ENCODE measurements at places on chromosomes 7 and 10.
A peak's percentile ranks its signal among the peaks of the same experiment; 100 is the strongest.

- no peak for DNase-seq
Measured at GRCh38 chr7:150411606-150412005, 32.5 kb downstream of the ZNF775 start.

DNA sequence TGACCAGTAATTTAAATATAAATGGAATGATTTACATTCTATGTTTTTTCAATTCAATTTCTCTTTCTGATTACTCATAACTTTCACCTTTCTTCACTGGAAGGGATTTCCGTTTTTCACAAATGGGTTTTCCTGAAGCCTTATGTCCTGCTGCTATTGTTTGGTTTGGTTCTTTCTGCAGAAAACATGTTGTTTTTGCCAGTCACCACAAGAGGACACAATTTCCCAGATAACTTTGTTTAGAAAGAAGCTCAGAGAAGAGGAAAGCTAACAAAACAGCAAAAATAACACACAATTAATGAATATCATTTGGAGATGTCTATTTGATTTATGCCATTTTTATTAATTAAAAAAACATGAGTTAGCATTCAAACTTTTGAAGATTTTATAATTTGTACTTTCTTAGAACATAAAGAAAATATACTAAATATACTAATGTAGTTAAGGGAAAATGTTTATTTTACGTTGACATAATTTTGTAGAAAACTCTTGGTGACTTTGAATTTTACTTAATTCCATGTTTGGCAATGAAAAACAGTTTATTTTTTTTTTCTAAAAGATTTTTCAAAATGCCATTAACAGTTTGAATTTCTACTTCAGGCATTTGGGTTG lies 4.6 kb upstream of the TWIST1 start:
- no peak for DNase-seq

GRCh38 chr10:21976739-21977138 lies 26.8 kb downstream of the DNAJC1 start:
- DNase-seq: peak; percentile 54

DNA sequence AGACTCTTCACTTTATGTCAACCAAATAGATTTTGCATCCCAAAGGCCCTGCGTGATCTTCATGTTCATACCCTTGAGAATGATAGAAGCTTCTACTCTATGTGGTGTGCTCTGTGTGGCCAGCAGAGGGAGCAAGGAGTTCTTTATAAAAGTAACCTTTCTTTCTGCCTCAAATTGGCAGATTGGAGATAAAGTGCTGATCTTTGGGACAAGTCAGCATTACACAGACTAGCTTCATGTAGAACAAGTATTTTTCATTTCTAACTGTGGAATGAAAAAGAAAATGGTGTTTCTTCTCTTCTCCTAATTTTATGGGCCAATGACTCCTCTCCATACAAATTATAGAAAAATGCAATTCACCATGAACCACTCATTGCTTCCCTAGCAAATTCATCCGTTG lies 1214.1 kb downstream of the SORCS1 start:
- peak; percentile 49 for DNase-seq

- DNase-seq: no peak
Measured at GRCh38 chr7:145016068-145016467, 180.2 kb upstream of the TPK1 start.

Measured in ecto neural progenitor cell (in vitro differentiated cells).